ENCODE measurements at places on chromosomes 5 and 9.

- DNase-seq = no peak
Observed at GRCh38 chr9:32955655-32956478, 45.6 kb downstream of the APTX start.

DNA sequence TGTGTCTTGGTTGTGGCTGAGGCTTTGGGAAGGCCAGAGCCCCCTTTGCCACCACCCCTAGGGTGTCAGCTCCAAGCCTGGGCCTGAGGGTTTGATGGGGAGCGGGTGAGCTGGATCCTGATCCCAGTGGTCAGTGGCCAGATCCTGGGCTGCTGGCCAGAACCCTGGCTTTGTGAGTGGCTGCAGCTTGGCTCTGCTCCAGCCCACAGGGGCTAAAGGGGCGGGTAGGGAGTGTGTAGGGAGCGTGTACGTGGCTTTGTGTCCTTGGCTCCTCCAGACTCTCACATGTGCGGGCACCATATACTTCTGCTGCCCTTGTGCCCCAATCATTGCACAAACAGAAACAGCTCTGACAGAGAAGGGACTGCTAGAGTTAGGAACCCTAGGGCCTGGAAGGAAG is 1.2 kb upstream of the IL11RA start:
- DNase-seq = no peak

DNA sequence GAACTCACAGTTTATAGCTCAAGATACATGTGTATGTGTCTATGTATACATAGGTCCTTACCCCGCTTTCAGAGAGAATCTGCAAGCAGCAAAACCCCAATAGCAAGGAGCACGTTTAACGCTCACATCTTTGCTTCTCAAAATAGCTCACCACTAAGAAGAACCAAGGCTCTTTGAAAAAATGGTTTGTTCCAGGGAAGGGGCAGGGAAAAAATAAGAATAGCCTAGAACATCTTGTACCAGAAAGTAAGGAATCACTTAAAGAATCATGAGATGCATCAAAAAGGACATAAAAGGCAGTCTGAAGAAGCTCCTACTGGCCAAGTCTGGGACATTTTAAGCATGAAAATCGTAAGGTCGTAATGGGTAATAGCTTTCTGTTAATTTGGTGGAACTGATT is 196.4 kb downstream of the FSTL4 start:
- no peak for DNase-seq

GRCh38 chr9:74948937-74949336 is 3.8 kb downstream of the C9orf40 start:
- DNase-seq = no peak

DNA sequence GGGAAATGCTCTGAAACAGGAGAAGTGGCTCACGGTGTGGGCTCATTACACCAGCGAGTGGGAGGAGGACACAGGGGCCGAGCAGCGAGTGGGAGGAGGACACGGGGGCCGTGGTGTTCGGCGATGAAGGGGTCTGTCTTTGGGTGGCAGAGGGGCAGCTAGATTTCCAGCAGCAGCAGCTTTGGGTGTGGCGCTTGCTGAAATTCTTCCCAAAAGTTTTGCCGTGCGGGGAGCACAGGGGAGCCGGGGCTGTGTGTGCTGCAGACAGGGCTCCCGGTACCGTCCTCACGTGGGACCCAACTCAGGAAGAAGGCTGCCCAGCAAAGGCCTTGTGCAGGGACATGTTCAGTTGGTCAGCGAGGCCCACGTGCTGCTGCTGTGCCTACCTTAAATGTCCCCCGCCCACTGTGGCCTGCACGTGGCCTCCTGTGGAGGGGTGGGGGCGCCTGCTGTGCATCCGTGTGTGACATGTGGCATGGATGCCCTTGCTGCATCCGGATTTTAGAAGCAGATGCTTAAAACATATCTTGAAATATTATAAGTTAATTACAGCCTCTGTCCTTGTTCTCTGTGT is 124.3 kb upstream of the CACNA1B start:
- DNase-seq = no peak

All from activated CD4-positive, alpha-beta T cell treated with anti-CD3 and anti-CD28 coated beads, Interleukin-2, amount 50 U/mL, for 24 hours (primary cell).